ENCODE measurements at places on chromosomes 5 and 9. TPM values are rescaled to one million over a fixed set of nuclear protein-coding genes. Genes with fewer than 3 reads are reported as not detected.

Gene CNTLN
- 7.0 TPM for total RNA-seq

Gene MORN5
- not detected for total RNA-seq

Gene NEUROG1
- total RNA-seq, result not detected

Gene CER1
- total RNA-seq, result not detected

Gene ASB6
- total RNA-seq, result 26.2 TPM

Gene ADAMTSL1
- total RNA-seq, result not detected

Gene CARTPT
- total RNA-seq, result not detected

Gene RPL35
- 3,129 TPM for total RNA-seq

Measured in A549 treated with RU486 at 1 μM for 4 hours (cell line).